Psoas muscle (tissue), 8 donors: ENCODE measurements at places on chromosomes 7 and 10.

DNA sequence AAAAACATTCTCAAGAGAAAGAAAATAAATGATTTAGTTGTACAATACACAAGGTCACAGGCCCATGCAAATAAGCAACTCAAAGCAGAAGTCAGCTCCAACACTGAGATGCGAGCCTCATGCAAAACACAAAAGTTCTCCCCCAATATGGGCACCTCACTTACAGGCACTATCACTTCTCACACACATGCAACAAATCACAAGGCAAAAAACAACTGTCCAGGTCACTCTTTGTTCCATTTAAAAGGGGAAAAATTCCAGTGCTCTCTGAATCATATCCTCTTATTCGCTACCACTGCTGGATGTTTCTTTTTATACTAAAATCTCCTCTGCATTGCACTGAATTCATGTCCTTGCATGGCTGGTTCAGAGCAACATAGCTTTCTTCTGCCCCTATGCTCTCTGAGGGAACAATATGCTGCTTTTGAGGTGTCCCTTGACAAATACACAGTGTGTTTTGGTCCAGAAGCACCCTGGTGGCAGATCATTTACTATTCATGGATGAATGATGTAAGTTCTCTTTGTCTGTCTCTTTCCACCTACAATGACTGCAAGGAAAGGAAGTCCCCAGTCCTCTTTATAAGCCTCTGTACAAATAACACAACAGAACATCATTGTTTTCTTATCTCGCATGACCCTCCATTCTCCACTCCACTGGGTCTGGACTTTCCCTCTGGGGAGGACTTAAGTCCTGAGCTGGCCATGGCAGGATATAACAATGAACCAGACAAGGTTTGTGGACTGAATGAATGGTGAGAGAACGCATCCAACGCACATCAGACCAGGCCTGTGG, 85.4 kb upstream of the GSDME start:
- no peak for DNase-seq
- H3K27me3 ChIP-seq: no peaks in the 10 kb centered on the region
- no peak overlapping the region for H3K27ac ChIP-seq

DNA sequence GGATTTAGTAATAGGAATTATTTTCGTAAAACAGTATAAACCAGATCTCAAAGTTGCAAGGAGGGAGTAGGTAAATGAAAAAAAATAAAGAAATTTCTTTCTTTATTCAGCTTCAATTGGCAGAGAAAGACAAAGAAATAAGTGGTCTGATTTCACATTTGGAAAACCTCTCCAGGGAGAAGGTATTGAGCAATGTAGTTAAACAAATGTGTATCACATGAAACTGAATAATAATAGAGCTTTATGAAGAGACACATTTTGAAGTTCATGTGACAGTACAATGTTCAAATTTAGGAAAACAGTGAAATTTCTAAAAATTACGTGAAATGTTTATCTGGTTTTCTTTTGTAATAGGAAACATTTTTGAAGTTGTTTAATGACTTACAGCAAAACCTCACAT, 63.0 kb downstream of the TAX1BP1 start:
- no peaks in the 10 kb centered on the region for H3K27me3 ChIP-seq
- no peak overlapping the region for H3K27ac ChIP-seq
- H3K4me3 ChIP-seq: no peak overlapping the region
- no peak for DNase-seq

DNA sequence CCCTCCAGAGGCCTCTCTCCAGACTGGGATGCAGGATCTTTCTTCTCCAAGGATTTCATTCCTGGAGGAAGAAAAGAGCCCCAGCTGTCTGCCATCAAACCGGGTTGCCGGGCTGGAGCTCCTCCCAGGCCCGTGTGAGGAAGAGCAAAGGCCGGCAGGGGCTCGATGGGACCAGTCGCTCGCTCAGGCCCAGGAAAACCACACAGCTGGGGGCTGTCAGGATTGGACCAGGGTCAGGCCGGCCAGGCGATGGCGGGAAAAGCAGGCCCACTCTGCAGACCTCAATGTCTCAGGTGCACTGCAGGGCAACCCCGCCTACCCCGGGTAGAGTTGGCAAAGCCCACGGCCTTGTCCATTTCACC, 98.1 kb upstream of the DNAAF5 start:
- no peaks in the 10 kb centered on the region for H3K27me3 ChIP-seq
- no peak for DNase-seq
- H3K4me1 ChIP-seq: no peaks in the 10 kb centered on the region

GRCh38 chr7:45158471-45158870, 880 bp downstream of the RAMP3 start:
- H3K4me1 ChIP-seq: no peaks in the 10 kb centered on the region
- H3K4me3 ChIP-seq: peak overlapping the region; percentile 60
- H3K27me3 ChIP-seq: no peaks in the 10 kb centered on the region
- H3K36me3 ChIP-seq: no peaks in the 10 kb centered on the region

DNA sequence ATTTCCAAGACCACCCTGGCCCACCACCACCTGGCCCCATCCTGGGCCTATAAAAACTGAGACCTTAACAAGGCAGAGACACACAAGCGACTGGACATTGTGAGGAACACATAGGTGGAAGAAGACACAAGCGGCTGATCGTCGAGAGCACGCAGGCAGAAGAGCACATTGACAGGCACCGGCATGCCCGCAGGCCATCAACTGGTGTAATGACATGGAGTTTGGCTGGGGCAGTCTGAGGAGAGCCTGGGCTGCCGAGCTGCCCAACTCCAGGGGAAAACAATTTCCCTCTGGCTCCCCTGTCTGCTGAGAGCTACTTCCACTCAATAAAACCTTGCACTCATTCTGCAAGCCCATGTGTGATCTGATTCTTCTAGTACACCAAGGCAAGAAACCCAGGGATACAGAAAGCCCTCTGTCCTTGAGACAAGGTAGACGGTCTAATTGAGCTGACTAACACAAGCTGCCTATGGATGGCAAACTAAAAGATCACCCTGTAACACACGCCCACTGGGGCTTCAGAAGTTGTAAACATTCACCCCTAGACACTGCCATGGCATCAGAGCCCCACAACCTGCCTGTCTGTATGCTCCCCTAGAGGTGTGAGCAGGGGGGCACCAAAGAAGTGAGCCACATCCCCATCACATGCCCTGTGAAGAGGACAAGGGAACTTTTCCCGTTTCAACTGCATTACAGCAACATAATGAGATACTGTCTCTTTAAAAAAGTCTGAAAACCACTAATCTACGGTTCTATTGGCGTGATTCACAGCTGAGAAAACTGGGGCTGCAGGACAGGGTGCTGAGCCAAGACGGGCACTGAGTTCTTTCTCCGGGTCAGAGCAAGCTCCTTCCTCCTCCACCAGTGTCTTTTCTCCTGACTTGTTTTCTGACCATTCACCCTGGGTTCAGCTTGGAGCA, 18.5 kb upstream of the TNS3 start:
- no peak overlapping the region for H3K4me3 ChIP-seq
- no peaks in the 10 kb centered on the region for H3K36me3 ChIP-seq
- no peaks in the 10 kb centered on the region for H3K4me1 ChIP-seq
- DNase-seq: no peak

DNA sequence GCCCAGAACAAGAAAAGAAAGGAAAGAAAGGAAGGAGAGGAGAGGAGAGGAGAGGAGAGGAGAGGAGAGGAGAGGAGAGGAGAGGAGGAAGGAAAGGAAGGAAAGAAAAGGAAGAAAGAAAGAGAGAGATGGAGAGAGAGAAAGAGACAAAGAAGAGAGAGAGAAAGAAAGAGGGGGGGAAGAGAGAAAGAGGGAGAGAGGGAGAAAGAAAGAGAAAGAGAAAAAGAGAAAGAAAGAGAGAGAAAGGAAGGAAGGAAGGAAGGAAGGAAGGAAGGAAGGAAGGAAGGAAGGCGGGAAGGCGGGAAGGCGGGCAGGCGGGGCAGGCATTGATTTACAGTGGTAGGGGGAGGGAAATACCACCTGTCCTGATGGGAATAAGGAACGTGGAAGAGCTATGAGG, 92.7 kb downstream of the DNAJC1 start:
- H3K4me1 ChIP-seq: no peaks in the 10 kb centered on the region
- H3K4me3 ChIP-seq: no peak overlapping the region
- H3K36me3 ChIP-seq: no peaks in the 10 kb centered on the region
- no peak overlapping the region for H3K27ac ChIP-seq
- no peak for DNase-seq
- no peaks in the 10 kb centered on the region for H3K27me3 ChIP-seq

DNA sequence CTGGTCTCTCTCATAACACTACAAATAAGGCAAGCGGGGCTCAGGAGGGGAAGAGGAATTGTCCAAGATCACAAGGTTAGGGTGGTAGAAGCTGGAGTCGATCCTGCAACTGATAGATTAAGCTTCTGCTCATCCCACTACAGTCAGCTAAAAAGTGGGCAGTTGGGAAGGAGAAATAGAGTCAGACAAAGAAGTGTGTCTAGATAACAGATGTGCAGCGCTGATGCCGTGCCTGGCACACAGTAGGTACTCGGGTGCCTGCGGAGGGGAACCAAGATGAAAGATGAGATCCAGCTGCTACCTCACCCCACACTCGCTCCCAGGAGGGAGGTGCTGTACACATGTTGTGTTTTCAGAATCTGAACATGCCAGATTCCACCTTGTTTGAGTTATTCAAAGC, 48.1 kb upstream of the TECTB start:
- H3K27me3 ChIP-seq: no peaks in the 10 kb centered on the region
- no peak overlapping the region for H3K4me3 ChIP-seq
- no peak for DNase-seq
- no peaks in the 10 kb centered on the region for H3K36me3 ChIP-seq

- no peak overlapping the region for H3K4me3 ChIP-seq
- H3K27ac ChIP-seq: no peak overlapping the region
- H3K27me3 ChIP-seq: no peaks in the 10 kb centered on the region
- no peak for DNase-seq
Observed at GRCh38 chr7:154640917-154641316, 362.0 kb downstream of the PAXIP1 start.

DNA sequence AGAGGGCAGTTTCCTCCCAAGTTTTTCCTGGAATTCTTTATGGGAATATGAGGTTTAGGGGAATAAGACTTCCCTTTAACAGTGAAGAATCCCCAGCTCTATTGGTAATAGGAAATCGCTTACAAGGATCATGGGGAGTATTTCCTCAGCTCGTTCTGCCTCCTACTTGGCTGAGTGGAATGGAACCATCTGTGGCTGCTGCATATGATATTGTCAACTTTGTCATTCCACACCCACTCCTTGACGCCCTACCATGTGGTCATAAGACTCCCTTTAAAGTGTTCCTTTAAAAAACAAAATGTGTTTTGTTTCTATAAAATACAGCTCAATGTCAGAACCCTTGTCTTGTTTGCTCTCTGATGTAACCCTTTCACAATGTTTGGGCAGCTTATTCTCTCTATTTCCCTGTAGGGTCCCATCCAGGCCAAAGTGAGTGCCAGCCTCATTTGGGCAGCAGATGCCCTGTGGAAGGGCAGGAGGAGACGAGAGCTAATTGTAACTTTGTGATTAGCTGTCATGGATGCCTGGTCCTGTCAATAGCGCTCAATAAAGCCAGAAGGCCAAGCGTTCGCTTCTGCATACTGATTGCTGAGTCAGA, 33.8 kb upstream of the ATRNL1 start:
- DNase-seq: no peak
- no peaks in the 10 kb centered on the region for H3K4me1 ChIP-seq
- H3K27me3 ChIP-seq: no peaks in the 10 kb centered on the region
- H3K4me3 ChIP-seq: no peak overlapping the region
- no peak overlapping the region for H3K27ac ChIP-seq

DNA sequence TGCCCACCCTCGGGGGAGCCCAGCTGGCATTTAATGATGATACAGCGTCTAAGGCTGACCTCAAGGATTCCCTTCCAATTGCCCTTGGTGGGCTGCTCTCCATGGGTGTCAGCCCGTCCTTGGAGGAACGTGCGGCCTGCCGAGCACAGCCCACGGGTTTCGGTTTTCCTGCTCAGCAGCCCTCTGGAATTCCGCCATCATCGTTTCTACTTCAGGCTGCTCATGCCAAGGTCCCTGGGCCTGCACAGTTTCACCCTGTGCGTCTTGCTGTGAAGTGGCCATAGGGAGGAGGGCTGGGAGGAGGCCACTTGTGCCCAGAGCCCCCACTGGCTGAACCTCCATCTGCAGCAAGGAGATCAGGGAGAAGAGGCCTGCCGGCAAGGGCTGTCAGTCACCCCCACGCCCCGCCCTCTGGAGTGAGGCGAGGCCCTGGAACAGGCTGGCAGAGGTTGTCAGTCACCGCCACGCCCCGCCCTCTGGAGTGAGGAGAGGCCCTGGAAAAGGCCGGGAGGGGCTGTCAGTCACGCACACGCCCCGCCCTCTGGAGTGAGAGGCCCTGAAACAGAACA, 82.8 kb downstream of the CHST15 start:
- H3K4me1 ChIP-seq: no peaks in the 10 kb centered on the region
- H3K27ac ChIP-seq: no peak overlapping the region
- no peaks in the 10 kb centered on the region for H3K36me3 ChIP-seq
- peak; percentile 74 for DNase-seq

GRCh38 chr7:81926154-81926553, 156.3 kb upstream of the HGF start:
- DNase-seq: no peak
- no peaks in the 10 kb centered on the region for H3K27me3 ChIP-seq
- no peaks in the 10 kb centered on the region for H3K36me3 ChIP-seq

DNA sequence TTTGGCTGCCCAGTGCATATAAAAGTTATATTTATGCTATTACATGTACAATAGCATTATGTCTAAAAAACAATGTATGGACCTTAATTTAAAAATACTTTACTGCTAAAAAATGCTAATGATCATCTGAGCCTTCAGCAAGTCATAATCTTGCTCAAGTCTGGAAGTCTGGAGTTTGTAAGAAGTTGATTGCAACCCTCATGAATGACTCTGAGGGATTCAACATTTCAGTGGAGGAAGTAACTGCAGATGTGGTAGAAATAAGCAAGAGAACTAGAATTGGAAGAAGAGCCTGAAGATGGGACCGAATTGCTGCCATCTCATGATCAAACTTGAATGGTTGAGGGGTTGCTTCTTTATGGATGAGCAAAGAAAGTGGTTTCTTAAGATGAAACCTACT, 13.0 kb upstream of the ADAMTS14 start:
- no peak overlapping the region for H3K4me3 ChIP-seq
- no peaks in the 10 kb centered on the region for H3K36me3 ChIP-seq
- H3K4me1 ChIP-seq: no peaks in the 10 kb centered on the region
- no peak for DNase-seq
- no peaks in the 10 kb centered on the region for H3K27me3 ChIP-seq
- no peak overlapping the region for H3K27ac ChIP-seq

DNA sequence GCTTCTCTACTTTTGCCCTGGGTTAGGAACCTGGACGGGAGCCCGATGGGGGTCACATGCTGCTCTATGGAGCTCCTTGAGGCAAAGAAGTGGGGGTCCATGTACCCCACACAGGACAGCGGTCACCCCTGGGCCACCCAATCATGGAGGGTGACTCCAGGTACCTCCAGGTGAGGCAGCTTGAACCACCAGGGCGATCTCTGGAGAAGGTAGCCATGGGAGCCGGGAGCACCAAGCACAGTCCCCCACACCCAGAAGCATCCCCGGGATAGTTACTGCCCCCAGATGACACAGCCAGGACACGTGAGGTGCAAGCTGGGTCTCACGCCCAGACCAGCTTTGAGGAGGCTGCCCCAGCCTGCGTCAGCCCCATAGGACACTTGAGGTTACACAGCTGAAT, 58.4 kb downstream of the C10orf143 start:
- no peaks in the 10 kb centered on the region for H3K27me3 ChIP-seq
- H3K4me3 ChIP-seq: no peak overlapping the region
- H3K4me1 ChIP-seq: no peaks in the 10 kb centered on the region
- H3K27ac ChIP-seq: no peak overlapping the region

- no peaks in the 10 kb centered on the region for H3K36me3 ChIP-seq
- H3K4me1 ChIP-seq: no peaks in the 10 kb centered on the region
- DNase-seq: no peak
- no peaks in the 10 kb centered on the region for H3K27me3 ChIP-seq
- H3K4me3 ChIP-seq: no peak overlapping the region
- no peak overlapping the region for H3K27ac ChIP-seq
Observed at GRCh38 chr7:91193141-91193540, 71.1 kb upstream of the FZD1 start.
